Effector CD4-positive, alpha-beta T cell (primary cell): ENCODE measurements at places on chromosomes 2 and 18.

GRCh38 chr18:39441648-39442047 is 1876.0 kb upstream of the CELF4 start:
- DNase-seq, result no peak

DNA sequence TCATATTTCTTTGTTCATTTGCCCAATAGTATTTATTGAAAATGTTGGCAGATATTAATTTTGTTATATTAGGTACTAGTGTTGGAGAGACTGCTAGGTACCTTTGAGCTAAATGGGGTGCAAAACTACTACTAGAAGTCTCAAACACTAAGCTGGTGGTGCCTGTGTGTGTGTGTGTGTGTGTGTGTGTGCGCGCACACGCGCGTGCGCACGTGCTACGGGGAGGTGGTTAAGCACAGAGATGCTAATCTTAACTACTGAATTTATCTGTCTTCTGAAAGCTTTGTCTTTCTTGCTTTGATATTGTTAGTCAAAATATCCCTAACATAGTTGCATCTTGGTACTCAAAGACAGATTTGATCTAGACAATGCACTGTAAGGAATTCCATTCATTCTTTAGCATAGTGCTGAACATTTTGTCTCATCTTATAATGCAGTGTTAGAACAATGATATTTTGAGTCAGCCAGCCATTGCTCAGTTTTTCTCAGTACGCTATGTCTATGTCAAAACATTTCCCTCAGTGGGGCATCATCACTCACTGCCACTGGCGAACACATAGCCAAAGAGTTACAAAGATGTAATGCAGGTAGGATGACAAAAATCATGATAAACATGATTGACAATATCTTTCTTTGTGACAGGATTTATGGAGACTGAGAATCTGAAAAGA is 396.0 kb upstream of the RGPD4 start:
- DNase-seq, result no peak

DNA sequence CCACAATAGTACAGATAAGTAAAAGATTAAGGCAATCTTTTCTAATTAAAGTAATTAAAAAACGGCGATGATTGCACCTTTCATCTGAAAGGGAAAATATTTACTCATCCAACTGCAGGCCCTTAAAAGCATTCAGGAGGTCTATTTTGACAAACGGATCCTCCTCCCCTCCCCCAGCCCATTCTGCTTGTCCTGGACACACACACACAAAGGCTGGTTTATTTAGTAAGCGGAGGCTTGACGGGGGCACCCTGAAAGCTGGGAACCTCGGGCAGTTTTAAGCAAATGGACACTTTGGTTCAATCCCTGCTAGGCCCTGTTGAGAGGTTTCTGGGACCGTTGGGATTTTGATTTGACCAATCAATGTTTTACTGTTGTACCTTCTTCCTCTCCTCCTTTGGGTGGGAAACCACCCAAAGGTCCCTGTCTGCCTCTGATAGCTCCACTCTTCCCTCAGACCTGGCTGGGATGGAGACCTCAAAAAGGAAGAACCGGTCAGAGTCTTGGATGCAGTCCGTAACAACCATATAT is 135.8 kb upstream of the HAAO start:
- DNase-seq, result no peak

- DNase-seq, result no peak
These were observed 54.5 kb downstream of the ACSL3 start for GRCh38 chr2:222915092-222915957.

DNA sequence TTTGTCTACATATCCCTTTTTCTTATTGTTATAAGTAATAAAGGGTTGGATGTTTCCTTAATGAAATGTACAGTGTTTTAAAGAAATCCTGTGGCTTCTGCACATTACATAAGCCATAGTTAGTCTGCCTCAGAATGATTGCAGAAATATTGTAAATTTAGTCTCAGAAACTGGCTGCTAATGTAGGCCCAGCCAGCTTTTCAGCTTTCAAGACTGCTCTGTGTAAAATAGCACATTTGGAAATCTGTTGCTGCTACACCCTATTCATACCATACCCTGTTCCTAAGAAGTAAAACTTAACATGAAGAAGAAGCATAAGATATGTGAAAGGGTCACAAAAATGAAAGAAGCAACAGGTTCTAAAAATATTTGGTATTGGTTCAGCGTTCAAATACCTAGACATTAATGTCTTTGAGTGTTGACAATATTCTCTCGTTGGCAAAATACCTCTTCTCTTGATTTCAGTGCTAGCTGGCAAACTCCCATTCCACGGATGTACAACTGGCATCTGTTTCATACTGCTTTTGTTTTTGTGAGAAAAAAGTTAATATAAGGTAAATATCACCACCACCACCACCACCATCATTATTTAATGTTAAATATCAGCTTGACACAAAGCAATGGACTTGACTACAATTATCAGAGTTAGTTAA is 19.2 kb upstream of the NCKAP1 start:
- no peak for DNase-seq

GRCh38 chr18:63823516-63824219 is 48.5 kb downstream of the SERPINB7 start:
- DNase-seq, result no peak

DNA sequence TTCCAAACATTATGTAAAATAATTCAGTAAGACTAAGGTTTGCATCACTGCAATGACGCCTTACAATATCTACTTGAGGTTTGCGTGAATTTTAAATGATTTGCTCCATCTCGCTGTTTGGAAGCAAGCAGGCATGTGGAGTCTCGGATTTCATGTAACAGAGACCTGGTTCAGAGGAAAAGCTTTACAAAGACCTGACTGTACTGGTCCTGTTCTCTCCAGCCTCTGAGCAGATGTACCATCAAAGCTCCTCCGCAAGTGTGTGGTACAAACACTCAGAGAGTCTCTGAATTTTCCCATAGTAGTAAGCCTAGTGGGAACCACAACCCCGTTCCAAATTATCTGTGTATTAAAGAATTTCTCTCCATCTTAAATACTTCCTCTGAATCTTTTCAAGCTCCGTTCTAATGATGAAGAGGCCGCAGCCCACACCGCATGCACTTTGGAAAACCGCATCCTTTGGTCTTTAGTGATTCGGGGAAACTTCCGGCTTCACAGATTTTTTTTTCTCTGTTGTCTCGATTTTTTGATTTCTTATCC is 728.1 kb upstream of the SOX11 start:
- no peak for DNase-seq

DNA sequence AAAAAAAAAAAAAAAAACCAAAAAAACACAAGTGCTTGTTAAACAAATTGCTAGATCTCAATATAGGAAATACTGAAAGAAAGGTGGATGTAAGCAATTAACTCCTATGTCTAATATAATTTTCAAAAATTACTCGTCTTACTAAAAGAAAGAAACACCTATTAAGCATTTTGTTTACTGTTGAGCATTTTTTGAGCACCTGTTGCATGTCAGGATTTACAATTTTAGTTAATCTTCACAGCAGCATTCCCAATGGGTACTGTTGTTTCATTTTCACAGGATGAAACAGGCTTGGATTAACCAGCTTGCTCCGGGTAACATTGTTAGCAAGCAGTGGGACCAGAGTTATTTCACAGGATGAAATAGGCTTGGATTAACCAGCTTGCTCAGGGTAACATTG is 4.8 kb downstream of the ZNF638 start:
- no peak for DNase-seq

GRCh38 chr2:238998801-238999200 is 150.9 kb downstream of the TWIST2 start:
- no peak for DNase-seq

- no peak for DNase-seq
These were observed 67.8 kb downstream of the NXPH2 start for GRCh38 chr2:138712212-138712979.

- no peak for DNase-seq
These were observed 140.5 kb upstream of the PELI1 start for GRCh38 chr2:64284751-64285150.

GRCh38 chr2:46147626-46148368 is 149.4 kb upstream of the EPAS1 start:
- no peak for DNase-seq

GRCh38 chr2:173290518-173290917 is 64.2 kb upstream of the CDCA7 start:
- no peak for DNase-seq

DNA sequence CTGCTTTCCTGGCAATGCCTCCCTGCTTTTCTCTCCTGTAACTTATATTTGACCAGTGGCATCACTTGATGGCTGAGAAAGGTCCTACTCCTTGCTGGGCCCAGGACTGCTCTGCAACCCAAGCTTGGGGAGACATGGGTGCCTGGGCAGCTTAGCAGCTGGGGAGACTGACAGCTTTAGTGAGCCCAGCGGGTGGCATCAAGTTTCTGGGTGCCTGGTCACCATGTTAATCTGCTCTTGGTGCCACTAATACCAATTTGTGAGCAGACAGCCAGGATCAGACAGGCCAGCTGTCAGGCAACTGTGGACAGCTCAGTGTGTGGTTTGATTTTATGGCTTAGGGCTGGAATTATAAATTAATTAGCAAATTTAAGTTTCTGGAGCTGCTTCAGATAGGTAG is 144.8 kb upstream of the GLI2 start:
- DNase-seq, result no peak

- DNase-seq, result no peak
These were observed 24.4 kb downstream of the ZNF892 start for GRCh38 chr2:95231723-95232122.

GRCh38 chr2:201618744-201619662 is 24.3 kb downstream of the TMEM237 start:
- no peak for DNase-seq
